H54 (cell line): ENCODE measurements at places on chromosomes 13 and 19.

- DNase-seq, result no peak
Measured at GRCh38 chr13:71149498-71150363, 717.3 kb downstream of the DACH1 start.

GRCh38 chr19:19588546-19588945, 29.9 kb downstream of the PBX4 start:
- DNase-seq, result peak; percentile 41

DNA sequence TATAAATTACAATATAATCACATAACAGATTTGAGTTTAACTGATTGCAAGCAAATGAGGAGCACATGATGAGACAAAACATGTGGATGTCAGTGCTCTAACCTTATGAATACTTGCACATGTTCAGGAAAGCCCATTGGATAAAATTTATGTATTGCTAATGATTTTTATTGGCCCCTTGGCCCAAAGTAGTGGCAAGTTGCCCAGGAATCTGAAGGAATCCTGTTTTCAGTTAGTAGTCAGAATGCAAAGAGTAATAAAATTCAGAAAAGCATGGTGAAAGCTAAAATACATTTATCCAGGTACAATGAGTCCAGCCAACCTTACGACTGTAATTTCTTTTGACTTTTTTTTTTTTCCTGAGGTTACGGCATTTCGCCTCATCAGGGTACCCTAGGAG, 1539.4 kb downstream of the EFNB2 start:
- no peak for DNase-seq

DNA sequence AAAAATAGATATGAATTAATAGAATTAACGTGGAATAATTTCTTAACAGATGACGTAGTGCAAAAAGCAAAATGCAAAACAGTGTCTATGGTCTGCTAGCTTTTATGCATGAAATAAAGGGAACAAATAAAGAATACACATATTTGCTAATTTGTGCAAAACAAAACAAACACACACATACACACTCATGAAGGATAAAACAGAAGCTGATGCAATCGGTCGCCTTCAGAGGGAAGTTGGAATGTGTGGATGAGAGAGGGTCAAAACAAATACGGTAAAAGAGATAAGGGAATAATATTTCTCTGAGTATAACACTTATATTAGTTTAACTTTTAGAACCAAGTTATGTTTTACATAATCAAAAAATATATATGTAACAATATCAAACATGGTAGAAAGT, 1160.9 kb upstream of the PCDH9 start:
- no peak for DNase-seq

- DNase-seq, result no peak
Measured at GRCh38 chr19:6035026-6035425, 57.1 kb upstream of the RANBP3 start.

- no peak for DNase-seq
Measured at GRCh38 chr13:39602277-39602613, 748 bp downstream of the LHFPL6 start.

GRCh38 chr13:59494560-59494970, 669.2 kb downstream of the DIAPH3 start:
- no peak for DNase-seq

DNA sequence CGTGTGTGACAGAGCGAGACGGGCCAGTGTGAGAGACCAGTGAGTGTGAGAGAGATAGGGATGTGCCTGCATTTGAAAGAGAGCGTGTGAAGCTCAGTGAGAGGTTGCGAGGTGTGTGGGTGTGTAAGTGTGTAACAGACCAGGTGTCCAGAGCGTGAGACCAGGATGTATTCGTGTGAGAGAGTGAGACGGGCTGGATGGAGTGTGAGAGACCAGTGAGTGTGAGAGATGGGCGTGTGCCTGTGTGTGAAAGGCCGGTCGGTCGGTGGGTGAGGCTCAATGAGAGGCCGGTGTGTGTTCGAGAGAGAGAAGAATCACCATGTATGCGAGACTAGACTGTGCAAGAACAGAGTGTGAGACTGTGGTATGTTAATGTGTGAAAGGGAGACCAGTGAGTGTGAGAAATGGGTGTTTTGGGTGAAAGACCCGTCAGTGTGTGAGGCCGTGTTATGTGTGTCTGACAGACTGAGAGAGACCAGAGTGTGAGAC, 679 bp downstream of the ZNF471 start:
- no peak for DNase-seq

DNA sequence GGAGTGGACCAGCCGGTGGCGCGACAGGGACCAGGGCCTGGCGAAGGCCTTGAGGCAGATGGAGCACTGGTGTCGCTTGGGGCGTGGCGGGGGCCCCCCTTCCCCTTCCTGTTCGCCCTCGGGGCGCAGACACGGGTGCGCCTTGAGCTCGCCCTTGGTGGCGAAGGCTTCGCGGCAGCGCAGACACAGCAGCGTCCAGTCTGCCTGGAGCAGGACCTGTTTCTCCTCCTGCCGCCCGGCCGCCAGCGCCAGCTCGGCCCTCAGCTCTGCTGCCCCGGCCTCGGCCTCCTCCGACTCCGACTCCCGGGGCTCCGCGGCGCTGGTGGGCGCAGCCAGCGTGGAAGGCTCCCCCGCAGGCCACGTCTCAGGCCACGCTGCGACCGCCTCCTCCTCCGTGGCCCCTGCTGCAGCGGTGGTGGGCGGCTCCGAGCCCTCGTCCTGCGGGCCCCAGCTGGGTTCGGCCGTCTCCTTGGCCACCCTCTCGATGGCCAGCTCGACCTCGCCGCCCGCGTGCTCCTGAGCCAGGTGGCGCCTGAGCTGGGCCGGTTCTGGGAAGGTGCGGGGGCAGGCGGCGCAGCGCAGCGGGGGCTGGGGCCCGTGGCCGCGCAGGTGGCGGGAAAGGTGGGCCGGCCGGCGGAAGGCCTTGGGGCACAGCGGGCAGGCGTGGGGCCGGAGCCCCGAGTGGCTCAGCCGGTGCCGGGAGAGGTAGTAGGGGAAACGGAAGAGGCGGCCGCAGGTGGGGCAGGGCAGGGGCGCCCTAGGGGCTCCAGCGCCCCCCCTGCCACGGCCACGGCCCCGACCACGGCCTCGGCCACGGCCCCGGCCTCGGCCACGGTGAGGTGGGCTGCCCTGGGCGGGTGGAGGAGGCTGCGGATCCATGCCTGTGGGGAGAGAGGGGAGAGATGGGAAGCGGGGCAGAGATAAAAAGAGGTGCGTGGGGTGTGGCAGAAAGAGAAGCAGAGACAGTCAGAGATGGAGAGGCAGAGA, 1.6 kb downstream of the ZNF579 start:
- DNase-seq, result no peak

GRCh38 chr19:41356984-41357739, 3.4 kb upstream of the TGFB1 start:
- DNase-seq, result no peak

- no peak for DNase-seq
Measured at GRCh38 chr19:45501730-45502014, 3.4 kb downstream of the PPM1N start.

DNA sequence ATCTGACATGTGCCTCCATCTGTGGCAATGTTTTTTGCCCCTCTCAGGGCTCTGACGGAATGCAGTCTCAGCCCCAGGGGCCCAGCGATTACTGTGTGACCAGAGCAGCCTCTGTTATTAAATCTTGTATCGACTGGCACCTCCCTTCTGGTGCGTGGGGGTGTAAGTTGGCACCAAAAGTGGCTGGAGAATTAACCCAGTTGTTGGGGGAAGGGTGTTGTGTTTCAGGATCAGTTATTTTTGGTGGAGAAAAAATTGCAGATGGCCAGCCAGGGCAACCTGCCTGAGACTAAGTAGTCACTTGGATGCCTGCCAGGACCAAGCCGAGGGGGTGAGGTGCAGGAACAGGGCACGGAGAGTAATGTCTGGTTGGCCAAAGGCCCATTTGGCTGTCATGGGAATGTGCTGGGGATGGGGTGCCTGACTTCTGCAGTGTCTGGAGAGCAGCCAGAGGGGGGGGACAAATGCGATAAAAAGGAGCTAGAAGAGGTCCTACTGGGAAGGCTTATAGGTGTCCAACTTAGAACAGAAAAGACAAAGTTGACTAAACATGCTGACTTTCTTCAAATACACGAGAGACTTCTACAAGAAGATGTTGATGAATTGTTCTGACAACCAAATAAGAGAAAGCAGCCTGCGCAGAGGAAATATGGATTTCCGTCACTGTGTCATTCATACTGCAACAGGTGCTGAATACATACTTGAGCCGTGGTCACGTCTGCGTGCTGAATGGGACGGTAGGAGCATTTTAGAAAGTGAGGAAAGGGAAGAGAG, 69.8 kb downstream of the SIAH3 start:
- no peak for DNase-seq

DNA sequence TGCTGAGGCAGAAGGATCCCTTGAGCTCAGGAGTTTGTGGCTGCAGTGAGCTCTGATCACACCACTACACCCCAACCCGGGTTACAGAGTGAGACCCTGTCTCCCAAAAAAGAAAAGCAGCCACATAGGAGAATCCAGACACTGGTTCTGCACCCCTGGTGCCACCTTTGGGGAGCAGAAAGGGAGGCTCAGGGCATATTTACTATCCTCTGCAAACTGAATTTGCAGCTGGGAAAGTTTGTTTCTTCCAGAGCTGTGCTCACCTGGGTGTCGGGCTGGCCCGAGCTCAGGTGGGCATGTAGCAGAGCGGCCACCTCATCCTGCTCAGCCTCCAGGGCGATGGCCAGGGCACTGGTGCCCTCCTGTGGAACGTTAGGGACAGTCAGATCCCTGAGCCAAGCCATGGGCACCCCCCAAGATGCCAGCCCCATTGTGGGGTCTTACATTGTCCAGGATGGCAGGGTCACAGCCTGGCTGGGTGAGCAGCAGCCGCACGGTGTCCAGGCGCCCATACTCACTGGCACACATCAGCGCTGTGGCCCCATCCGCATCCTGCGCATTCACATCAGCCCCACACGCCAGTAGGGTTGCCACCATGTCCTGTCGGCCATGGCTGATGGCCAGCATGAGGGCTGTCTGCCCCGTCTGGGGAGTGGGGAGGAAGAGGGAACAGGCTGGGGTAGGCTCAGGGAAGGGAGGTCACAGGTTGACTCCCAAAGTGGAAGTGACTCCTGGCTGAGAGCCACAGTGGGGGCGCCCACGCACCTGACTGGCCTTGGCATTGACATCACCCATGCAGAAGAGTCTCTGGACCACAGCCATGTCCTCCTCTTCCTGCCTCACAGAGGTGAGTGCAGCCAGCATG, 3.1 kb downstream of the RPS28 start:
- no peak for DNase-seq

GRCh38 chr13:106612688-106613087, 44.8 kb upstream of the ARGLU1 start:
- DNase-seq, result no peak

GRCh38 chr19:50516964-50517703, 3.4 kb upstream of the ASPDH start:
- DNase-seq, result no peak
